ENCODE measurements at places on chromosomes 1 and 21. TPM values are rescaled to one million over a fixed set of nuclear protein-coding genes. Genes with fewer than 3 reads are reported as not detected.

MYCL gene
- total RNA-seq, result 0.09 TPM

CHI3L1 gene
- 1.1 TPM for total RNA-seq

FAM78B gene
- total RNA-seq, result 0.26 TPM

OR2M5 gene
- not detected for total RNA-seq

TNFRSF18 gene
- total RNA-seq, result 0.34 TPM

RXFP4 gene
- not detected for total RNA-seq

NR5A2 gene
- total RNA-seq, result under 0.01 TPM

RFX5 gene
- 31.7 TPM for total RNA-seq

FMO4 gene
- 1.4 TPM for total RNA-seq

ARHGEF2 gene
- total RNA-seq, result 68.9 TPM

ICOSLG gene
- total RNA-seq, result 0.16 TPM

AADACL4 gene
- total RNA-seq, result 0.09 TPM

RAP1GAP gene
- 0.16 TPM for total RNA-seq

OR2M2 gene
- total RNA-seq, result not detected

UMODL1 gene
- not detected for total RNA-seq

AMY2A gene
- 0.09 TPM for total RNA-seq

KRTAP10-5 gene
- total RNA-seq, result not detected

RGS8 gene
- total RNA-seq, result under 0.01 TPM

CCDC17 gene
- 0.79 TPM for total RNA-seq

RHD gene
- total RNA-seq, result not detected
